ENCODE measurements at places on chromosomes 2 and 18.

DNA sequence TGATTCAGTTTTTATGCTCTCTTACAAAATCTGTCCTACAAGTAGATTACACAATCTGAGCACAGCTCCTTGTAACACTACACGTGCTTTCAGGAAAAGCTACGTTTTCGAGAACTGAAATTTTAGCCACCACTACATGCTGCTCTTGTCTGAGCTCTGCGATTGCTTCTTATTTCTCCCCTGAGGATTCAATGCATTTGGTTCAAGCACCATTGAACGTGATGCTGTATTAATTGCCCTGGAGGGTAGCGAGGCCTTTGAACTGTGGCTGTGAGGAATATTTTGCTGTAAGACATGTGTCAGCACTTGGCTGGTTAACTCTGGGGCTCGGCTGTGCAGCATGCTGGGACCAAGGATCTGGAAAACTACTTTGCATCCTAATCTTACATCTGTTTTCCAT lies 405.8 kb downstream of the EPHA4 start:
- no peak for DNase-seq

DNA sequence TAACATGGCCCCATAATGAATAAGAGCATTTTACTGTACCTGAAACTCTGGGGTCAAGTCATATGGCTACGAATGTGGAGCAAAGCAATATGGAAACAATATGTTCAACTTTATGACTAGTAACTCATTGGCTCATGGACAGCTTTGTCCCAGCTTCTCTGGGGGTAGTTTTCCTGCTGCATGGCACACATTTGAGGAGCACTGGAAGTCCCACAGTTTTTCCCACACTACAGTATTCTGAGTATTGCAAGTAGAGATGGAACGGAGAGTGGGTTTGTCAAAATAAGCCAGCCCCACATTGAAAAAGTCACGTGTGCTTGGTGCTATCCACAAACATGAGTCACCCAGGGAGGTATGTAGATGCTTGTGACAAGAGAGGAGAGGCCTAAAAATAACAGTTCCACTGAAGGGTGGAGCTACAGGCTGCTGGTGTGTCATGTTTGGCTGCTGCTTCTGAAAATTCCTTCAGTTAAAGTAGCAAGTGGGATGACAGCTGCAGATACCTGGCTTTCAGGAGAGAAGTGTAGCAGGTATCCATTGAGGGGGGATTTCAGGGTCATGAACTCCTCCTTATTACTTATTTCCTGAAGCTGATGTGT lies 48.2 kb upstream of the CTAGE1 start:
- no peak for DNase-seq

GRCh38 chr18:23547306-23547705 lies 39.0 kb downstream of the NPC1 start:
- no peak for DNase-seq

- DNase-seq: peak; percentile 52
Measured at GRCh38 chr18:57433934-57434535, 1.1 kb upstream of the ONECUT2 start.

DNA sequence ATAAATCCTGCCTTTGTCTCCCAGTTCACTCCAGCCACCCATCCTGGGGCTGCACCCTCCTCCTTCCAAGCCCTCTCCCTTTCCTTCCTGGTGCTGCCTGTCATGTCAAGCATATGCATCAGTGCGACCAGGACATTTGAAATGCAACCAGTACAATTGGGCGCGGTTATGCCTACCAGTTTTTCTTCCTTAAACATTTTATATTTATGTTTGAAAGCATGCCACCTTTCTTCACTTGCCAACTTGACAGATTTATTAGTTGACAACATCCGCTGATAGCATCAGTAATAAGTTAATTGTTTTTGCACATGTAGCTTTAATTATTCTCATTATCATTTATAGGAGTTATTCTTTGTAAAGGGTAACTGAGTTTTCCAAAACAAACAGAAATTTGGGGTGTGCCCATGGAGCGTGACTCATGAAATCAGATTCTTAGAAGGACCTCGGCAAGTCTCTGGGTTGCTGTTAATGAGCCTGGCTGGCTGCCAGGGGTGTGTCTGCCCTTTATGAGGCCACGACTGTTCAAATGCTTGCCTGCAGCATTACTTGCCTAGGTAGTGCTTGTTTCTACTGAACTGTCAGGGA lies 32.8 kb upstream of the IL1B start:
- DNase-seq: peak; percentile 44

DNA sequence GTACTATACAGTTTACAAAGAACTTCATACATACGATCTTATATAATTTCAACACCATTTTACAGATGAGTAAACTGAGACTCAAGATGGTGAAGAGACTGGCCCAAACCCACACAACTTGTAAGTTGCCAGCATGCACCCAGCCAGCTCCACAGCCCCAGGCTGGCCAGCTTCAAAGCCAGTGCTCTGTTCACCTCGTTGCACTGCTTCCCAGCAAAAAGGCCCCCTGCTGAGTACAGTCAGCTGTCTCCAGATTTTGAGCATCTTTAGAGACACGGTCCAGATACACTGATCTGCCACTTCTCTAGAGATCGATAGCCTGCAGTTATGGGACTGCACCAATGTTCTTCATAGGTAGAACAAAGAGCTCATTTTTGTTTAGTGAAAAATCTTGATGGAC lies 257.2 kb upstream of the CHAC2 start:
- no peak for DNase-seq

All from NCI-H526 (cell line).